ENCODE measurements at places on chromosomes 2 and 18. TPM values are rescaled to one million over a fixed set of nuclear protein-coding genes. Genes with fewer than 3 reads are reported as not detected.
A peak's percentile ranks its signal among the peaks of the same experiment; 100 is the strongest.

SPP2 gene
- not detected for total RNA-seq

CACNB4 gene
- total RNA-seq, result 0.30 TPM

DPP10 gene
- not detected for total RNA-seq

CPO gene
- not detected for total RNA-seq

RTP5 gene
- not detected for total RNA-seq

DNA sequence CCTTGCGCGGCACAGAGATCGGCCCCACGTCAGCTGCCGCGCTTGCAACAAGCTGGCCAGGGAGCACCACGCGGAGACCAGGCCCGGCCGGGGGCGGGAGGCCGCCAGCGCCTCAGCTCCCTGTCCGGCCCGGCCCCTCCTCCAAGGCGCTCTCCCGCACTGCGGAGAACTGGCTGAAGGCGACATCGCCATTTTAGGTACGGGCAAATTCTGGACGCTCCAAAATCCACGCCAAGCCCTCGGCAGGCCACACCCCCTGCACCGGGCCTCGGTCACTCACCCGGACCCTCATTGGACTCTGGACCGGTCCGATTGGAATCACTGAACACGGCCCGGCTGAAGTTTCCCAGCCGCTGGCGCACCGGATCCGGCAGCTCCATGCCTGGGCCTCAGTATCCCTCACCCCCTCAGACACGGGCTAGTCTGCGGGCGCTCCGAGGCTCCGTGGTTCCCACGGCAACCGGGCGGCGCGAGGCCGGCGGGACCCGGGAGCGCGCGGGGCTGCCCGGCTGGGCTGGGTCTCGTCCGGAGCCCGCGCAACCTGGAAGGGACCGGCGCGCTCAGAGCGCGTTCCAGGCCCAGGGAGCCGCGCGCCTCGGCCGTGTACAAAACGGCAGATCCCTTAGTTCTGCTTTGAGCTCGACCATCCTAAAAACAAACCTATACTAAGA, at the start of gene TMEM17:
Gene TMEM17, minus strand, starts transcription at position 446 of the 671 bp plus-strand sequence. Its CDS starts 66 bp downstream, at position 380.
- peak; percentile 90 for DNase-seq

DNA sequence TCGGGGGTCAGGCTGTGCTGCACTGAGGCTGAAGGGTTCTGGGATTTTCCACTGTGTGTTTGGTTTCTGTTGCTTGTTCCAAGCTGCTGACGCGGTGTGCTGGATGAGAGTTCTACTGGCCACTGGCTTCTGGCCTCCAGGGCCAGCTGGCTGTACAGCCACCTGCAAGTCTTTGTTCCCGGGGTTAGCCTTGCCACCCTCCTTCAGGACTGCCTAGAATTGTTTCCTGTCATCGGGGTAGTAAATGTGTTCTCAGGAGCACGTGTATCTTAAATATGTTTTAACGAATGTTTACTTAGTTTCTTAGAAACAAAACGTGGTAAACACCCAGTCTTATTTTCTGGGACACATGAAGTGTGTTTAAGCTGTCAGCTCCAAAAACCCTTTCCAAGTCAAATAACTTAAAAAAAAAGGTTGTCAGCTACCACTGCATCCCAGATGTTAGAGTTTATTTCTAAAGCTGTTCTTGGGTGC, 231.2 kb downstream of the AGAP1 start:
- DNase-seq, result no peak

DNA sequence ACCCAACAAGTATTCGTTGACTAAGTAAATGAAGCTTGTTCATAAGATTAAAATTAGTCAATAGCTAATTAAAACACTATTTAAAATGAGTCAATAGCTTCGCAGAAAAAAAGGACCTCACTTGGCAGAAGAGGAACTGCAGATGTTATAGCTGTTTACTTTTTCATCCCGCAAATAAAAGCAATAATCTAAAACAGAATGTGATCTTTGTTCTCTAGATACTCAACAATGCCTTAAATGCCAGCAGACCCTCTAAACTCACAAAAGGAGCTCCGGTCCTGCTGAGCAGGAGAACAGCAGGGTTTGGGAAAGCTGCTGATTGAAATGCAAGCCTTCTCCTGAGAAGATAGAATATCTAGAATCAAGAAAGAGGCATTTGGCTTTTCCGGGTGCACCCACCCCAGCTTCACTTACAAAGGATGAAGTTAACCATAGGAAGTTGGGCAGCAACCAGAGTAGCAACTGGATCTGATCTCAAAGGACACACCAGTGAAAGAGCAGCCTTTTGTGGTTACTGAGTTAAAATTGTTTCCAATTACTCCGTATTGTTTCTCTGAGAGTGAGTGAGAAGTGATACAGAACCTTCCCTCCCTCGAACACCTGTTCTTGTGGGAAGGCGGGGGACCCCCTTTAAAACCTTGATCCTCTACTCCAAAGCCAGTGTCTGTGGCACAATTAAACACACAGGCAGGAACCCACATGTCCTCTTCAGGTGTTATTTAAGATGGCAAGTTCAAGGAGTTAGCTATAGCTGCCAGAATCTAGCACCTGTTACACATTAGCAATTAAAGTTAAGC, 6.8 kb downstream of the CCBE1 start:
- DNase-seq, result no peak

- peak; percentile 86 for DNase-seq
Observed at GRCh38 chr2:72115110-72116080, 32.3 kb downstream of the CYP26B1 start.

GRCh38 chr2:181581534-181581933, 75.4 kb downstream of the CERKL start:
- DNase-seq, result no peak

DNA sequence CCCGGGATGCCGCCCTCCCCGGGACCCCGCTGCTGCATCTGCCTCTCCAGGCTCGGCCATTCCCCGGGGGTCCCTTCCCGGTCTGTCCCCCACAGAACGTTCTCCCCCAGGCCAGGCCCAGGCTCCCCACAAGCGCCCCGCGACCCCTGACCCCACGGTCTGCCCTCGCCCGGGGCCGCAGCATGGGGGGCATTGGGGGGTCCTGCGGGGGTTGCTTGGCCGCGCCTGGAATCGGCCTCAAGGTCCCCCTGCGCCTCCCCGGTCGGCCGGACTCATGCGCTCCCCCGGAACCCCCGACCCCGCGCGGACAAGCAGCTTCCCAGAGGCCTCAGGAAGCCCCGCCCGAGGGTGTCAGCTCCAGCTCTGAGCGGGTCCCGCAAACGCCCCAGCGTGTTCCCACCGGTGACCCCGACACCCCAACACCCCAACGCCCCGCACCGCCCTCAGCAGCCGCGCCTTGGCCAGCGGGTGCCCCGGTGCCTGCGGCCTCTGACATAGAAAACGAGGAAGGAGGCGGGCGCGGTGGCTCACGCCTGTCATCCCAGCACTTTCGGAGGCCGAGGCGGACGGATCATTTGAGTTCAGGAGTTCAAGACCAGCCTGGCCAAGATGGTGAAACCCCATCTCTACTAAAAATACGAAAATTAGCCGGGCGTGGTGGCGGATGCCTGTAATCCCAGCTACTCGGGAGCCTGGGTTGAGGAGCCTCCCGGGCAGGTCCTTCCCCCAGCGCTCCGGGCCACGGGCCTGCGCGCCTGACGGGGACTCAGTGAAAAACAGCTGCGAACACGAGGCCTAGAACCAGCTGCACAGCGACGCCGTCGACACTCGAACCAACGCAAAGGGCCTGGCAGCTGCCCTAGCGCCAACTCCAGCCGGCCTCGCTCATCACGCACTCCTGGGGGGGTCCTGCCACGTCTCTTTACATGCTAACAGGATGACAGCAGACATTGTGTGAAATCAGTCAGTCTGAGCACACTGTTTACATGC, 61.8 kb upstream of the CTDP1 start:
- no peak for DNase-seq

DNA sequence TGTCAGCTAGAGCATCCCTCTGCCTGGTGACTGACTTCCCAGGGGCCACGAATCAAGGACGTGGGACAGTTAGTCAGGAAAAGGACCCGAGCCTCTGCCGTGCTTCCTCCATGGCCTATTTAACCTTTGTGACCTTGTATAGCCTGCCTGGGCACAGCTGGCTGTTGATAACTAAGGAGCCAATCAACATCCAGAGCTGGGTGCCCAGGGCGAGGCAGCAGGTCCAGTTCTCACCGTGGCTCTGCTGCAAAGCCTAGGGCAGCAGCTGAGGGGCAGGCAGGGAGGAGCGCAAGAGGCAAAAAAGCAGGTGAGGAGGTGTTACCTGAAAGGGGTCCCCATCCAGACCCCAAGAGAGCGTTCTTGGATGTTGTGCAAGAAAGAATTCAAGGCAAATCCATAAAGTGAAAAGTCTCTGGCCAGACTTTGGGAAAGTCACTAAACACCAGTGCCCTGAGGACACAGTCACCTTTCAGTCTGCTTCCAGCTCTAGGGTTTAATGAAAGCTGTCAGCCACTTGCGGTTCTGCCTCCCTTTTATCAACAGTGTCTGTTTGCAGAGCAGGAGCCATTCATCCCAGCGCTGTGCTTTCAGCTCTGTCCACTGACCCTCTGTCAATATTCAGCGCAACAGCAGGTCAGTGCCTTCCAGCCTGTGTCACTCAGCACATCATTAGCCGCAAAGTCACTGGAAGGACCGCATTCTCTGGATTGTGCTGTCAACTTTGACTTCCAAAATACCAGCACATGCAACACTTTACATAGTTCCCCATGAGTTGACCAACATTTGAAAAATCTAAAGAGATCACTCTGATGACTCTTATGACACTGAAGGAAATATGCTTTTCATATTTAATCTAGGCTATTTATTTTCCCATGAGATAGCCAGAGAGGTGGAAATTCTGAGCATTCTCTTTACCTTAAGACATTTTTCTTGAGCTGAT, 38.6 kb upstream of the ASAP2 start:
- no peak for DNase-seq

GRCh38 chr2:127003070-127003800, 103.7 kb downstream of the BIN1 start:
- no peak for DNase-seq

- DNase-seq, result no peak
Observed at GRCh38 chr2:191122638-191123294, 28.0 kb downstream of the STAT4 start.

GRCh38 chr18:8359076-8359475, 250.2 kb upstream of the RAB12 start:
- DNase-seq, result no peak

DNA sequence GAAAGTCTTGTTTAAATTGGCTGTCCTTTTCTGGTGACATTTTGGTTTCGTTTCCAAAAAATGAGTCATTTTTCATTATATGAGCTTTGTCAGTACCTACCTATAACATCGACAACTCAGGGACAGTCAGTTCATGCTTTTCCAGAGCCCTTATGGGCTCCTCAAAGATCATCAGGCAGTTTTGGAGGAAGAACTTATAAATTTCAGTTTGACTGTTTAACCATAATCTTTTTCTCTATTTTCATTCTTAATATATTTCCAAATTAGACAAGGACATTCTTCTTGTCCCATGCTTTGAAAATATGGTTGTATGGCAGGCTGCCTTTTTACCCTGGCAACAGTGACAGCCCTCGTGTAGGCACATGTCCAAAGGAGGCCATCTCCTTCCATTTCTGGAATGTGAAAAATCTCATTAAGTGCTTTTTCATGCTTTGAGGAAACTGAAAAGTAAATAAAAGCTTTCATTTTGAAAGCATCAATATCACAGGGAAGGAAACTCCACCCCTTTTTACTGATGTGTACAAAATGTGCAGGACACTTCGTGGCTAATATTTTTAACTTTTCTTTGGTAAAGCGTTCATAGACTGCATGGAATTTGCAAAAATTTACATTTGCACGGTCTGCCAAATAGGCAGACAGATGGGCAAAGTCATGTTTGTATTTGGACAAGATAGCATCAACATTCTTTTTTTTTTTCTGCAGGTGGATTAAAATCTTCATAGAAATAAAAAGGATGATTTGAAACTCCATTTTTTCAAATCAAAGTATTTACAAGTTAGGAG, 7.2 kb upstream of the PROC start:
- peak; percentile 60 for DNase-seq

GRCh38 chr2:44200759-44201158, 32.1 kb downstream of the PPM1B start:
- DNase-seq, result no peak

GRCh38 chr2:199535445-199536177, 77.9 kb upstream of the SATB2 start:
- no peak for DNase-seq

GRCh38 chr18:12571630-12572029, 86.3 kb downstream of the SPIRE1 start:
- DNase-seq, result no peak

Measured in endothelial cell of umbilical vein (primary cell).